ENCODE measurements at places on chromosomes 7 and 10. TPM values are rescaled to one million over a fixed set of nuclear protein-coding genes. Genes with fewer than 3 reads are reported as not detected.

The GNAT3 gene
- not detected for total RNA-seq

The ZNF33B gene
- total RNA-seq, result 25.1 TPM

The CNPY1 gene
- total RNA-seq, result not detected

The MMD2 gene
- not detected for total RNA-seq

The OR2A42 gene
- total RNA-seq, result not detected

The NRF1 gene
- total RNA-seq, result 13.4 TPM

The SPDYE5 gene
- total RNA-seq, result not detected

The TBX20 gene
- total RNA-seq, result 0.27 TPM

The SLC26A4 gene
- total RNA-seq, result 0.59 TPM

The DNTT gene
- total RNA-seq, result not detected

The CLEC5A gene
- total RNA-seq, result 0.27 TPM

The ANKRD1 gene
- total RNA-seq, result 0.32 TPM

The DKK1 gene
- total RNA-seq, result not detected

The EFCAB10 gene
- total RNA-seq, result not detected

The SCD gene
- total RNA-seq, result 159 TPM

The MRPS16 gene
- total RNA-seq, result 90.5 TPM

The TMEM176B gene
- 256 TPM for total RNA-seq

The SPACDR gene
- 0.54 TPM for total RNA-seq

The PPP1R17 gene
- not detected for total RNA-seq

The SHH gene
- total RNA-seq, result 8.1 TPM

The PRSS37 gene
- not detected for total RNA-seq

The STK31 gene
- total RNA-seq, result 0.96 TPM

The C10orf67 gene
- total RNA-seq, result not detected

The DOCK1 gene
- 49.0 TPM for total RNA-seq

The SPDYE11 gene
- total RNA-seq, result not detected

The FAM20C gene
- total RNA-seq, result 18.5 TPM

The CACNB2 gene
- total RNA-seq, result 12.1 TPM

The CUBN gene
- total RNA-seq, result 0.25 TPM
